ENCODE measurements at places on chromosomes 5 and 9. TPM values are rescaled to one million over a fixed set of nuclear protein-coding genes. Genes with fewer than 3 reads are reported as not detected.

DNA sequence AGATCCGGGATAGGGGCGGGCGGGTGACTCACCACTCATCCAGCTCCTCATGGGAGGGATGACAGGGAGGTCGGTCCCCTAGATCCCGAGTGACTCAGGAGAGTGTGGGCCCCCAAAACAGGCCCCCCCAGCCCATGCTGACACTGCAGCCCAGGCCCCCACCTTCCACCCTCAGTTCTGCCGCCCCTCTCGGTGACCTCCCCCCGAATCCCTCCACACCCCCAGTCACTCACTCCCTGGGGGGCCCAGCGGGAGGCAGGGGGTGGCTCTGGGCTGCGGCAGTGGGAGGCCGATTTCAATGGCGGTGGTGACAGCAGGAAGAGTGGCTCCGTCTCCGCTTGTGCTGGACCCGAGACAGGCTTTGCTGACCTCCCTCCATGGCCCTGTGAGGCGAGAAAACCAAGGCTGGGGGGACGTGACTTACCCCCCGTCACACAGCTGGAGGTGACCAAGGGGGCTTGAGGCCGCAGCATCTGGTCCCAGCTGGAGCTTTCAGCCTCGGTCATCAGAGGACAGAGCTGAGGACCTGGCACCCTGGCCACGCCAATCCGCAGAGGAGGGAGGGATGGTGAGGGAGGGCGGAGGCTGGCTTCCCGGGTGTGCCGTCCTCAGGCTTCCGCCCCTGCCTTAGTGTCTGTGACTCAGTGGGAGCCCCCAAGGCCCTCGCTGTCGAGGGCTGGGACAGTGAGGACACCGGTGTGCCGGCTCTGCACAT is 9.0 kb downstream of the GPSM1 start:
- H3K4me1 ChIP-seq: no peaks in the 10 kb centered on the region
- DNase-seq: no peak
- H3K4me3 ChIP-seq: no peak overlapping the region
- no peaks in the 10 kb centered on the region for H3K27me3 ChIP-seq
- H3K36me3 ChIP-seq: no peaks in the 10 kb centered on the region
- H3K27ac ChIP-seq: no peak overlapping the region

DNA sequence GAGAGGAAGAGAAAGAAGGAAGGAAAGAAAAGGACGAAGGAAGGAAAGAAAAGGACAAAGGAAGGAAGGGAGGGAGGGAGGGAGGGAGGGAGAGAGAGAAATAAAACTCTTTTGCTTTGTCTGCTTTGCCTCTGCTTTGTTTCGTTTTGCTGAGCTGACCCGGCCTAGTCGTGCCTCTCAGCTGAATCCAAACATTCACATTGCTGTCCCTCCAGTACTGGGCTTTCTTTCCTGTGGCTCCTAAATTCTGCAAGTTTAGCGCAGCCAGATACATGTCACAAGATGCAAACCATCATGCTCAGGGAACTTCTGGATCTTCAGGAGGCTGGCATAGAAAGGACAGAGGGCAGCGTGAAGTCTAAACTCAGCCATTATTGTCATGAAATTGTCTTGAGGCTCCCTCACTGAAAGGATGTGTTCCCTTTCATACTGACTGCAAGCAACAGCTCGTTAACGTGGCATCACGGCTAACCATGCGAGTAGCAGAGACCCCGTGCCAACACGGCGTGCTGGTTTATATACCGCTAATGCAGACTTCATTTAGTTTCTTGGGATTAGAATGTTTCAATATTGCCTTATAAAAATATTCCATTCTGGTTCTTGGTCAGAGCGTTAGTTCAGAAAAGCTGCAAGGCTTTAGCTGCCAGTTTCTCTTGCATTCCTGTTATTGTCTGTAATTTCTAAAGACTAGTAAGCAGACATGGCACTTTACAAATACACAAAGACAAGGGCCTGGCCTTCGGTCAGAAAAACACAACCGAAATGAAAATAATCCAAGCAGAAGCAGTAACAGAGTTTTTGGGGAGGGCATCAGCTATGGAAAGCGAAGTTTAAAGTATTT is 94.2 kb downstream of the TMEM174 start:
- H3K4me3 ChIP-seq: no peak overlapping the region
- no peaks in the 10 kb centered on the region for H3K36me3 ChIP-seq
- H3K4me1 ChIP-seq: no peaks in the 10 kb centered on the region
- no peak overlapping the region for H3K27ac ChIP-seq
- DNase-seq: no peak

DNA sequence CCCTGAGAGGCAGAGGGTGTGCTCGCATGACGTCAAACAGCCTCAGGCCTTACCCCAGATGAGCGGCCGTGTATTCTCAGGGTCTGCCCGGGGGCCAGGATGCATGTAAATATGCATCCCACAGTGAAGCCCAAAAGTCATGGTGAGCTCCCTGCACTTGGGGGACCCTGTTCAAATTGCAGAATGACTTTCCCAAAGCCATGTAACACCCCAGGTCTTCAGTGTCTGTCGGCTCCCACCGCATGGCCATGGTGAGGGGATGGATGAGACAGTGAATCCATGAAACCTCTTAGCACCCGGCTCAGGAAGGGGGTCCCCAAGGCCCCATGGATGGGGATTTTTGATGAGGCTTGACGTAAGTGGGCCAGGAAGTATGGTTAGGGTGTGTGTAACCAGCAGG is 9.3 kb upstream of the COL5A1 start:
- peak; percentile 37 for DNase-seq
- no peak overlapping the region for H3K27ac ChIP-seq
- H3K36me3 ChIP-seq: no peaks in the 10 kb centered on the region
- no peaks in the 10 kb centered on the region for H3K27me3 ChIP-seq
- H3K4me1 ChIP-seq: no peaks in the 10 kb centered on the region

- H3K4me3 ChIP-seq: no peak overlapping the region
- H3K27ac ChIP-seq: no peak overlapping the region
- H3K27me3 ChIP-seq: peaks cover 5% of the 10 kb centered on the region
- DNase-seq: no peak
- no peaks in the 10 kb centered on the region for H3K36me3 ChIP-seq
Observed at GRCh38 chr9:90423661-90424193, 218.9 kb downstream of the DIRAS2 start.

DNA sequence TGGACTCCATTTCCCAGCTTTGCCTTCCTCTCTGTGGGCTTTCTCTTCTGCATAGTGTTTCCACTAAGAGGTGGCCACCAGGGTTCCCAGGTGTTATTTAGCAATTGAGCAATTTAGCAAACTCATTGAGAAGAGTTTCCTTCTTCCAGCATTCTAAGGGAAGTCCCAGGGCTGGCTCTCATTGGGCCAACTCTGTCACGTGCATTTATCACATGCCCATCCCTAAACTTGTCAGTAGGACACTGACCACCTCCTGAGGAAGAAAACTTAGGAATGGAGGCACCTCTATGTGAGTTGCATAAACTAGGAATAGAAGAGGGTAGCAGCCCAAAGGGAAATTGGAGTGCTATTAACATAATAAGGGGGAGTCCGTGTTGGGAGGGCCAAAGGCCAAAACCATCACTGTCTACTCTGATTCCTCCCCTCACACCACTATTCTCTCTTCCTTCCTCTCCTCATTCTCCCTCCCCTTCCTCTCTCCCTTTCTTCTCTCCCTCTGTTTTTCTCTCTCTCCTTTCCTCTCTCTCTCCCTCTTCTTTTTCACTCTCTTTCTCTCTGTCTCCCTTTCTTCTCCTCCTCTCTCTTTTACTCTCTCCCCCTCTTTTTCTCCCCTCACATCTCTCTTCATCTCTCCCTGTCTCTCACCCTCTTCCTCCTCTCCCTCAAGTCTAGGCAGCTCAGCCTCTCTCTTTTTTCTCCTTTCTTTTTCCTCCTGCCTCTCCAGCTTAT is 213.4 kb downstream of the PALM2AKAP2 start:
- H3K4me1 ChIP-seq: peaks cover 8% of the 10 kb centered on the region
- DNase-seq: no peak
- H3K4me3 ChIP-seq: no peak overlapping the region

The LHX3 gene
- total RNA-seq: not detected

- DNase-seq: no peak
- no peaks in the 10 kb centered on the region for H3K4me1 ChIP-seq
- H3K27me3 ChIP-seq: no peaks in the 10 kb centered on the region
- no peak overlapping the region for H3K27ac ChIP-seq
- no peak overlapping the region for H3K4me3 ChIP-seq
Observed at GRCh38 chr9:4684820-4685219, 5.5 kb downstream of the CDC37L1 start.

The TAS2R1 gene
- total RNA-seq: not detected

DNA sequence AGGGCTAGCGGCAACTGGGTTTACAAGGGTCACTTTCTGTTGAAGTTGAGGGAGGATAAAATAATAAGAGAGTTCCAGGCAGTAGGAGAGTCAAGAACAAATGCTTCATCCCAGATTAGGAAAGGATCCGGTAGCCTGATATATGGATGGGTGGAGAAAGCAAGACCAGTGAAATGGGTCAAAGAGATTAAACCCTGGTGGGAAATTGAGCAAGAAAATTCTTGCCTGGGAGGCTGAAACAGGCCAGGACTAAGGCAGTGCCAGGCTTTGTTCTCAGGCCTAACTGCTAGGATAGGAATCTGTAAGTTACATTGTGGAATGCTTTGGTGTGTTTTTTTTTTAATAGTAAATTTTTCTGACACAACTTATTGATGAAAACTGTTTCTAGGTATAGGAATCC is 257.4 kb upstream of the RFX3 start:
- no peaks in the 10 kb centered on the region for H3K27me3 ChIP-seq
- no peaks in the 10 kb centered on the region for H3K36me3 ChIP-seq
- H3K4me3 ChIP-seq: no peak overlapping the region
- no peak overlapping the region for H3K27ac ChIP-seq
- no peak for DNase-seq
- no peaks in the 10 kb centered on the region for H3K4me1 ChIP-seq

- no peaks in the 10 kb centered on the region for H3K27me3 ChIP-seq
- DNase-seq: no peak
- no peak overlapping the region for H3K4me3 ChIP-seq
- no peaks in the 10 kb centered on the region for H3K36me3 ChIP-seq
- H3K4me1 ChIP-seq: peaks cover 47% of the 10 kb centered on the region
Observed at GRCh38 chr5:54629115-54629514, 111.6 kb downstream of the SNX18 start.

The DMRT1 gene
- not detected for total RNA-seq

- H3K27me3 ChIP-seq: no peaks in the 10 kb centered on the region
- no peak overlapping the region for H3K27ac ChIP-seq
- DNase-seq: no peak
- H3K4me1 ChIP-seq: no peaks in the 10 kb centered on the region
Observed at GRCh38 chr9:125176636-125177035, 13.0 kb downstream of the PPP6C start.

GRCh38 chr5:125413496-125414274 is 667.2 kb upstream of the ZNF608 start:
- H3K4me3 ChIP-seq: no peak overlapping the region
- H3K36me3 ChIP-seq: no peaks in the 10 kb centered on the region
- no peaks in the 10 kb centered on the region for H3K4me1 ChIP-seq
- no peak for DNase-seq

DNA sequence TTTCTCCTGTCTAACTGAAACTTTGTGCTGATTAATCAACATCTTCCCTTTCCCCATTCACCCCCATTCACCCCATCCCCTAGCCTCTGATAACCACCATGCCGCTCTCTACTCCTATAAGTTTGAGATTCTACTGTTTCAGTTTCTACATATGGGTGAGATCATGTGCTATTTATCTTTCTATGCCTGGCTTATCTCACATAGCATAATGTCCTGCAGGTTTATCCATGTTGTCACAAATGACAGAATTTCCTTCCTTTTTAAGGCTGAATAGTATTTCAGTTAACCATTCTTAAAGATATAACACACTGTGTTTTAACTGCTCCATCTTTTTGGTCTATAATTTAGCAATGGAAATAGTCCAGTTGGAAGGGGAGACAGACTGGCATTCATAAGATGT is 205.1 kb downstream of the SNCAIP start:
- no peak overlapping the region for H3K27ac ChIP-seq
- DNase-seq: no peak
- no peaks in the 10 kb centered on the region for H3K27me3 ChIP-seq
- no peaks in the 10 kb centered on the region for H3K4me1 ChIP-seq

GRCh38 chr5:126373375-126374108 is 49.7 kb upstream of the GRAMD2B start:
- no peak for DNase-seq
- H3K27me3 ChIP-seq: no peaks in the 10 kb centered on the region
- no peaks in the 10 kb centered on the region for H3K36me3 ChIP-seq
- peak overlapping the region; percentile 76 for H3K4me3 ChIP-seq
- no peaks in the 10 kb centered on the region for H3K4me1 ChIP-seq

- no peak overlapping the region for H3K4me3 ChIP-seq
- H3K36me3 ChIP-seq: no peaks in the 10 kb centered on the region
- no peak for DNase-seq
- no peaks in the 10 kb centered on the region for H3K27me3 ChIP-seq
- H3K27ac ChIP-seq: no peak overlapping the region
- no peaks in the 10 kb centered on the region for H3K4me1 ChIP-seq
Observed at GRCh38 chr9:29514336-29514735, 1941.1 kb upstream of the C9orf72 start.

The CER1 gene
- total RNA-seq: not detected

The OXCT1 gene
- total RNA-seq: 0.66 TPM

The POU5F2 gene
- total RNA-seq: 0.53 TPM

GRCh38 chr5:10333154-10334006 is 20.1 kb upstream of the MARCHF6 start:
- H3K36me3 ChIP-seq: no peaks in the 10 kb centered on the region
- no peaks in the 10 kb centered on the region for H3K27me3 ChIP-seq
- peak overlapping the region; percentile 57 for H3K4me3 ChIP-seq
- DNase-seq: peak; percentile 72
- peak overlapping the region; percentile 85 for H3K27ac ChIP-seq

DNA sequence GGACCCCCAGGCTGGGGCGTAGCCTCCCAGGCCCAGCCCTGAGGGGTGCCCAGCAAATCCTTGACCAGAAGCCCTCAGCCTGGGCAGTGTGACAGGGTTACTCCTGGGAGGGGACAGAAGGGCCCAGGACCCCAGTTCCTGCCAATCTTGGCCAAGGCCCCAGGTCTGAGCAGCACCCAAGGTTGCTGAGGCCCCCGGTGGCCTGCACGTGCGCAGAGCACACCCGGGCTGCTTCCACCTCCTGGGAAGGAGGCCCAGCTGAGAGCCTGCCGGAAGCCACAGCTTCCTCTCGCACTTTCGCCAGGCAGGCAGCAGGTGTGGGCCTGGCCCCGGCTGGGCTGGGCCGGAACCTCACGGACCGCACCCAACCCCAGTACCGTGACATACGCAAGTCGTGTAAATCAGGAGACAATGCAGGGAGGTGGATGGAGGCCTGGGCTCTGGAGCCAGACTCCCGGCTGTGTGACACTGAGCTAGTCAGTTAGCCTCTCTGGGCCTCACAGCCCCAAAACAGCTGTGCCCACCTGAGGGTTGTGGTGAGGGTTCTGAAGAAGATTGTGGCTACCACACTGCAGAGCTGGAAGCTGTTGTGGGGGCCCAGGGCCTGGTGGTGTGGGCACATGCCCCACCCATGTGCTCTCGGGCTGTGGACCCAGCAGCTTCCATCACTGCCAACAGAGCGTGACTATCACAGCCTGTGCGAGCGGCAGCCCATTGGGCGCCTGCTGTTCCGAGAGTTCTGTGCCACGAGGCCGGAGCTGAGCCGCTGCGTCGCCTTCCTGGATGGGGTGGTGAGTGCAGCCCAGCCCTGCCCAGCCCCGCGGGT is 5.1 kb downstream of the GRK6 start:
- no peak overlapping the region for H3K27ac ChIP-seq
- H3K36me3 ChIP-seq: no peaks in the 10 kb centered on the region
- H3K4me3 ChIP-seq: no peak overlapping the region
- no peaks in the 10 kb centered on the region for H3K4me1 ChIP-seq
- peak; percentile 76 for DNase-seq

GRCh38 chr5:142939006-142939405 is 168.8 kb downstream of the ARHGAP26 start:
- no peaks in the 10 kb centered on the region for H3K27me3 ChIP-seq
- no peaks in the 10 kb centered on the region for H3K36me3 ChIP-seq
- H3K4me3 ChIP-seq: no peak overlapping the region
- H3K27ac ChIP-seq: no peak overlapping the region

The ANKRD31 gene
- 0.14 TPM for total RNA-seq

- no peaks in the 10 kb centered on the region for H3K27me3 ChIP-seq
- H3K4me1 ChIP-seq: peaks cover 9% of the 10 kb centered on the region
- H3K4me3 ChIP-seq: no peak overlapping the region
- no peaks in the 10 kb centered on the region for H3K36me3 ChIP-seq
Observed at GRCh38 chr5:158716668-158717067, 383.0 kb downstream of the EBF1 start.
